Mucosa of gallbladder (tissue), 1 donor: ENCODE measurements at places on chromosomes 4 and X. TPM values are rescaled to one million over a fixed set of nuclear protein-coding genes. Genes with fewer than 3 reads are reported as not detected.

The ARL13A gene
- not detected for total RNA-seq

The ITGB1BP2 gene
- total RNA-seq = 7.0 TPM

The AMTN gene
- total RNA-seq = not detected

The PPEF2 gene
- not detected for total RNA-seq

The KIAA1210 gene
- total RNA-seq = not detected

The ANTXR2 gene
- 163 TPM for total RNA-seq

The CDX4 gene
- not detected for total RNA-seq

The SLC2A9 gene
- 10.4 TPM for total RNA-seq

The CT45A6 gene
- total RNA-seq = not detected

The PDGFRA gene
- 51.5 TPM for total RNA-seq

The GPR82 gene
- total RNA-seq = 1.2 TPM

The SNX25 gene
- total RNA-seq = 18.8 TPM

GRCh38 chr4:181520790-181521189, 722.4 kb upstream of the TENM3 start:
- no peak for DNase-seq

- DNase-seq = no peak
Observed at GRCh38 chr4:76279462-76279861, 27.1 kb upstream of the STBD1 start.

GRCh38 chrX:96771486-96771885, 86.8 kb downstream of the DIAPH2 start:
- no peak for DNase-seq

- no peak for DNase-seq
Observed at GRCh38 chrX:1449823-1450149, 2.9 kb downstream of the ASMTL start.

DNA sequence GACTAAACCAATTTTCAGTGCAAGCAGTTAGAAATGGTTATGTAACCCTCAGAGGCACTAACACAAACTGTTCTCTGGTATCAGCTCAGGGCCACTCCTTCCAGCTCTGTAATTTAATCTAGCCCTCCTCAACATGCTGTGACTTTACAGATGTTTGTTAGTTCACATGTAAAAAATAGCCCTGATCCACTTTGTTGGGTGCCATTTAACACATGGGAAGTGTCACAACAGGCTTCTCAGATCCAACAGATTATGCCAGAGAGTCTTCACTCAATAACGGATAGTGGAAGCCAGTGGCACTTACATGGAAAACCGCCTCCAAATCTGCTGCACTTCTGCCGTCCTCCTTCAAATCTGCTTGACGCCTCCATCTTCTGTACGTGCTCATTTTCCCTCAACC, 51.6 kb downstream of the ATP8A1 start:
- DNase-seq = no peak

GRCh38 chr4:120730777-120731320, 191.7 kb downstream of the PRDM5 start:
- no peak for DNase-seq

DNA sequence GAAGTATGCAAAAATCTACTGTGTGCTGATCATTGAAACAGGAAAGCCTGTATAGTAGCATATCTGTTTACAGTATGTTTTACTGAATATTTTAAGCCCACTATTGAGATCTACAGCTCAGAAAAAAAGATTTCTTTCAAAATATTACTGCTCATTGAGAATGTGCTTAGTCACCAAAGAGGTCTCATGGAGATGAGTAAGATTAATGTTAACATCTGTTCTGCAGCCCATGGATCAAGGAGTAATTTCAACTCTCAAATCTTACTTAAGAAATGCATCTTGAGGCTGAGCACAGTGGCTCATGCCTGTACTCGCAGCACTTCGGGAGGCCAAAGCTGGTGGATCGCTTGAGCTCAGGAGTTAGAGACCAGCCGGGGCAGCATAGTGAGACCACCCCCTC, 3.3 kb downstream of the RNF4 start:
- DNase-seq = no peak

DNA sequence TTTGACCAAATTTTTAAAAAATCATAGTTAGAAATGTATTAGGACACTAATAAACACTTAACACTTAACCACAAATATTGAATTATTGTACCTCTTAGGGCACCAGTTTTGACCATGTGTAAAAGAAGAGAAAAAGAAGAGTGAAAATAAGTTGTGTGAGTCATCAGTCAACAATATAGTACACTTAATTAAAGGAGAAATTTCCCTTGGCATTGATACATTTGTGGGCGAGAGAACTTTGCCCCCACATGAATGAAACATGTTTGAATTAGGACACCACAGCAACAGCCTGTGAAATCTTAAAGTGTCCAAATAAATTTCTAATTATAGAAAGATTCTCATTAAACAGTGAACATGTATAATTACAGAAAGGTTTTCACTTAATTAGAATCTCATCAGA, 1292.8 kb upstream of the TENM3 start:
- no peak for DNase-seq

DNA sequence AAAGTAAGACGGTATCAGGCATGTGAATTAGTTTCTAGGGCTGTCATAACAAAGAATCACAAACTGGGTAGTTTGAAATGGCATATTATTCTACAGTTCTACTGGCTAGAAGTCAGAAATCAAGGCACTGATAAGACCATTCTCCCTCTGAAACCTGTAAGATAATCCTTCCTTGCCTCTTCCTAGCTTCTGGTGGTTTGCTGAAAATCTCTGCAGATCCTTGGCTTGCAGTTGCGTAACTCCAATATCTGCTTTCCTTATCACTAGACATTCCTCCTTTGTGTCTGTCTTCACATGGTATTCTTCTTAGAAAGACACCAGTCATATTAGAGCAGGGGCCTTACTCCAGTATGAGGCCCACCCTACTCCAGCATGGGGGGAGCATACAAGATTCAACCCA, 19.6 kb upstream of the LCORL start:
- no peak for DNase-seq

- no peak for DNase-seq
Observed at GRCh38 chr4:182015893-182016292, 227.3 kb upstream of the TENM3 start.

GRCh38 chr4:39699687-39700409, 1.9 kb downstream of the UBE2K start:
- DNase-seq = no peak

- DNase-seq = no peak
Observed at GRCh38 chr4:128006592-128006991, 41.4 kb downstream of the ABHD18 start.

GRCh38 chr4:61182915-61183314, 17.2 kb upstream of the ADGRL3 start:
- no peak for DNase-seq

- DNase-seq = no peak
Observed at GRCh38 chr4:181969151-181969550, 274.1 kb upstream of the TENM3 start.

GRCh38 chr4:13309751-13310150, 174.4 kb downstream of the RAB28 start:
- no peak for DNase-seq

DNA sequence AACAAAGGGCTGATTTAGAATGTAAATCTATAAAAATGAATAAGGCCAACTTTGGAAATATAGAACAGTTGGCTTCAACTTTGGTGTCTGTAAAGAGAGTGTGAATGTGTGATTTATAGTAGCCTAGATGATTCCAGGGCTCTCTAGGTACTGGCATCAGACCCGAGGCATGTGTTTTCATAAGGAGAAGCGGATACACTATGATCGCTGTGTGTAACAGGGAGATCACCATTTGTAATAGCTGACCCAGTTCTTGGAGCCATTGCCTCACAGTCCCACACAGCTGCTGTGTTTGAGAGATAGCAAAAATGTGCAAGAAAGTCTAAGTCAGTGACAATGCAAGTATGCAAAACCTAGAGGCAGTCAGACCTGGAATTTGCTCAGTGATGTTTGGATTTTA, 135.1 kb downstream of the REPS2 start:
- DNase-seq = no peak

- DNase-seq = no peak
Observed at GRCh38 chr4:8610858-8611616, 18.5 kb downstream of the CPZ start.
